T-helper 2 cell treated with Interferon-gamma antibody and Interleukin-4, amounts not matched to agents 5 μg/mL and 100 μg/mL, for 36 hours (primary cell): ENCODE measurements at places on chromosomes 5 and 9.
A peak's percentile ranks its signal among the peaks of the same experiment; 100 is the strongest.

- H3K4me1 ChIP-seq: no peaks in the 10 kb centered on the region
- DNase-seq: no peak
- H3K4me3 ChIP-seq: no peak overlapping the region
- no peak overlapping the region for H3K27ac ChIP-seq
- H3K36me3 ChIP-seq: no peaks in the 10 kb centered on the region
Measured at GRCh38 chr9:114112325-114112724, 13.2 kb upstream of the KIF12 start.

- no peaks in the 10 kb centered on the region for H3K36me3 ChIP-seq
- H3K4me1 ChIP-seq: no peaks in the 10 kb centered on the region
- H3K27me3 ChIP-seq: no peaks in the 10 kb centered on the region
- no peak overlapping the region for H3K27ac ChIP-seq
- no peak overlapping the region for H3K4me3 ChIP-seq
Measured at GRCh38 chr5:172370648-172371545, 83.4 kb downstream of the SH3PXD2B start.

GRCh38 chr5:174272671-174273070 is 227.2 kb downstream of the NSG2 start:
- DNase-seq: no peak
- H3K36me3 ChIP-seq: no peaks in the 10 kb centered on the region
- no peaks in the 10 kb centered on the region for H3K4me1 ChIP-seq

- peak overlapping the region; percentile 60 for H3K4me3 ChIP-seq
- no peak overlapping the region for H3K27ac ChIP-seq
- no peak for DNase-seq
- H3K27me3 ChIP-seq: peaks cover 34% of the 10 kb centered on the region
- H3K36me3 ChIP-seq: no peaks in the 10 kb centered on the region
Measured at GRCh38 chr5:151685749-151686673, 704 bp downstream of the SPARC start.

DNA sequence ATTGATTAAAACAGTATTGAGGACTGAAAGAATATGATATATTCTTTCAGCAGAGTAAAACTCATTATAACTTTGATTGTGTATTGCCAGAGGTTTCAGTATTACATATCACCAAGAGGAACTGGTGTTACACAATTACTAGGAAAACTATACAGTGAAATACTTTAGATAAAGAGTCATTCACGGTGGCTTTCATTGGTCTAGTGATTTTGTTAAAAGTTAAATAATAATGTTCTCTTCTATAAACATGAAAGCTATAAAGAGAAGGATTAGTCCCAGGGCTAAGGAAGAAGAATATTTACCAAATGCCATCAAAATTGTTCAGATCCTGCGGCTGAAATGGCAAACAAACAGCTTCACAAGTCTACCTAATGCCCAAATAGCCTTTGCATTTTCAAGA is 306.2 kb downstream of the SEMA5A start:
- no peaks in the 10 kb centered on the region for H3K4me1 ChIP-seq
- DNase-seq: no peak
- H3K36me3 ChIP-seq: no peaks in the 10 kb centered on the region
- no peak overlapping the region for H3K27ac ChIP-seq
- H3K4me3 ChIP-seq: no peak overlapping the region

GRCh38 chr5:96753848-96754247 is 53.9 kb downstream of the ERAP1 start:
- DNase-seq: no peak
- H3K27me3 ChIP-seq: no peaks in the 10 kb centered on the region
- H3K4me3 ChIP-seq: no peak overlapping the region
- H3K27ac ChIP-seq: no peak overlapping the region

DNA sequence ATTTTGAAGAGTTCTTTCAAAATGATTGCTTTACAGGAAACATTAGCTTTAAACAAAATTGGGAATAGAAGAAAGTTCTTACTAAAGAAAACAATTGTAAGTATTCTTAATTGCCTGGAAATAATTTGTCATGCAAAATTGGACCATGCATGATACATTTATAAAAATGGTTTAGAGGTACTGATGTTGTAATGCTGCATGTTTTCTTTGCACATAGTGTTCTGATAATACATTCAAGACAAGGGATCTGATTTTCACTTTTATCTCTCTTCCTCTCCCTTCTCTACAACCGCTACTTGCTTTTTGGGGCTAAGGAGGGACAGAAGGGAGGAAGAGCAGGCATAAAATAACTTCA is 211.6 kb upstream of the MPDZ start:
- no peak for DNase-seq
- H3K36me3 ChIP-seq: no peaks in the 10 kb centered on the region
- no peak overlapping the region for H3K27ac ChIP-seq
- no peak overlapping the region for H3K4me3 ChIP-seq
- H3K4me1 ChIP-seq: no peaks in the 10 kb centered on the region
- no peaks in the 10 kb centered on the region for H3K27me3 ChIP-seq

- peak; percentile 16 for DNase-seq
- peaks cover 13% of the 10 kb centered on the region for H3K4me1 ChIP-seq
- H3K27ac ChIP-seq: no peak overlapping the region
- peaks cover 2% of the 10 kb centered on the region for H3K36me3 ChIP-seq
Measured at GRCh38 chr5:141883184-141883891, 5.1 kb upstream of the PCDH1 start.

GRCh38 chr5:175393897-175394296 is 50.1 kb downstream of the DRD1 start:
- no peaks in the 10 kb centered on the region for H3K4me1 ChIP-seq
- DNase-seq: no peak
- no peaks in the 10 kb centered on the region for H3K27me3 ChIP-seq
- no peaks in the 10 kb centered on the region for H3K36me3 ChIP-seq

- no peaks in the 10 kb centered on the region for H3K36me3 ChIP-seq
- no peaks in the 10 kb centered on the region for H3K27me3 ChIP-seq
- no peaks in the 10 kb centered on the region for H3K4me1 ChIP-seq
- DNase-seq: no peak
- H3K4me3 ChIP-seq: no peak overlapping the region
- no peak overlapping the region for H3K27ac ChIP-seq
Measured at GRCh38 chr5:30347858-30348257, 845.6 kb upstream of the CDH6 start.

GRCh38 chr5:10064546-10065195 is 185.0 kb downstream of the ATPSCKMT start:
- H3K27me3 ChIP-seq: no peaks in the 10 kb centered on the region
- no peaks in the 10 kb centered on the region for H3K4me1 ChIP-seq
- H3K36me3 ChIP-seq: no peaks in the 10 kb centered on the region
- no peak for DNase-seq
- H3K4me3 ChIP-seq: no peak overlapping the region

DNA sequence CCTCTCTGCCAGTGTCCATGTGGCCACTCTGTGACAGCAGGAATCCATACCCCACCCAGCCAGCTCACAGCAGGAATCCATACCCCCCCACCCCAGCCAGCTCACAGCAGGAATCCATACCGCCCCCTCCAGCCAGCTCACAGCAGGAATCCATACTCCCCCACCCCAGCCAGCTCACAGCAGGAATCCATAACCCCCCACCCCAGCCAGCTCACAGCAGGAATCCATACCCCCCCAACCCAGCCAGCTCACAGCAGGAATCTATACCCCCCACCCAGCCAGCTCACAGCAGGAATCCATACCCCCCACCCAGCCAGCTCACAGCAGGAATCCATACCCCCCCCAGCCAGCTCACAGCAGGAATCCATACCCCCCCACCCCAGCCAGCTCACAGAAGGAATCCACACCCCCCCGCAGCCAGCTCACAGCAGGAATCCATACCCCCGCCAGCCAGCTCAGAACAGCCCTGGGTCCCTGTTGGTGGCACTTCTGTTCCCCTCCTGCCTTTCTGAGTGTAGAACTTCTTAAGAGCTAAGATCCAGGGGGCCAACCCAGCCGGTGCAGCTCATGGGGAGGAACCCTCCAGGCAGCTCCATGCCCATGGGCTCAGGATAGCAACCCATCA is 8.4 kb upstream of the RXRA start:
- H3K27ac ChIP-seq: no peak overlapping the region
- H3K4me3 ChIP-seq: no peak overlapping the region
- H3K36me3 ChIP-seq: no peaks in the 10 kb centered on the region

GRCh38 chr9:112817860-112818203 is 67.3 kb downstream of the SNX30 start:
- H3K4me1 ChIP-seq: no peaks in the 10 kb centered on the region
- no peak overlapping the region for H3K27ac ChIP-seq
- H3K27me3 ChIP-seq: no peaks in the 10 kb centered on the region

- no peak overlapping the region for H3K4me3 ChIP-seq
- H3K36me3 ChIP-seq: no peaks in the 10 kb centered on the region
Measured at GRCh38 chr5:164679461-164679860, 1174.0 kb downstream of the MAT2B start.

GRCh38 chr9:137062384-137062783 is 8.0 kb downstream of the SAPCD2 start:
- peaks cover 3% of the 10 kb centered on the region for H3K27me3 ChIP-seq
- DNase-seq: no peak
- peaks cover 4% of the 10 kb centered on the region for H3K36me3 ChIP-seq
- H3K27ac ChIP-seq: no peak overlapping the region
- H3K4me1 ChIP-seq: no peaks in the 10 kb centered on the region

- H3K4me3 ChIP-seq: no peak overlapping the region
- no peak overlapping the region for H3K27ac ChIP-seq
- DNase-seq: no peak
- H3K27me3 ChIP-seq: peaks cover 2% of the 10 kb centered on the region
- no peaks in the 10 kb centered on the region for H3K36me3 ChIP-seq
Measured at GRCh38 chr9:3018691-3019230, 174.9 kb upstream of the PUM3 start.

DNA sequence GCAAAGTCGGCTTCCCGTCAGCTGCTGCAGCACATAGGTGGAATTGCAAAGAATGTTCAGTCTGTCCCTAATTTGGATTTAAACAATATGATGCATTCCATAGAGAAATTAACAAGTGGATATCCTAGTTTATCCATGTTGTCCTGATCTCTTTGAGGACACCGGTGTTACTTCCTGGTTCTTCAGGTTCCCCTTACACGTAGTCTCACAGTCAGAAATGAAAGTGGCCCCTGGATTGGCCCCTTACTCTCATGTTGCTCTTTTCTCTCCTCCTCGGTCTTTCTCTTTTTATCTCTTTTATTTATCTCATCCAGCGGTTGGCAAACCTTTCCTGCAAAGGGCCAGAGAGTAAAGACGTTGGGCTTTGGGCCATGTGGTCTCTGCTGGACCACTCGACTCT is 265.1 kb downstream of the GAS1 start:
- H3K36me3 ChIP-seq: no peaks in the 10 kb centered on the region
- no peaks in the 10 kb centered on the region for H3K27me3 ChIP-seq
- DNase-seq: no peak
- H3K4me1 ChIP-seq: no peaks in the 10 kb centered on the region
- no peak overlapping the region for H3K27ac ChIP-seq

GRCh38 chr9:117687532-117687931 is 16.7 kb upstream of the TLR4 start:
- no peaks in the 10 kb centered on the region for H3K4me1 ChIP-seq
- no peak overlapping the region for H3K27ac ChIP-seq

- H3K27ac ChIP-seq: no peak overlapping the region
- no peak for DNase-seq
- no peaks in the 10 kb centered on the region for H3K4me1 ChIP-seq
- no peaks in the 10 kb centered on the region for H3K36me3 ChIP-seq
Measured at GRCh38 chr9:27628311-27628710, 55.0 kb upstream of the C9orf72 start.
